ENCODE measurements at places on chromosomes 12 and 14. TPM values are rescaled to one million over a fixed set of nuclear protein-coding genes. Genes with fewer than 3 reads are reported as not detected.

- DNase-seq = no peak
Observed at GRCh38 chr12:27646149-27646548, 50.1 kb upstream of the REP15 start.

DNA sequence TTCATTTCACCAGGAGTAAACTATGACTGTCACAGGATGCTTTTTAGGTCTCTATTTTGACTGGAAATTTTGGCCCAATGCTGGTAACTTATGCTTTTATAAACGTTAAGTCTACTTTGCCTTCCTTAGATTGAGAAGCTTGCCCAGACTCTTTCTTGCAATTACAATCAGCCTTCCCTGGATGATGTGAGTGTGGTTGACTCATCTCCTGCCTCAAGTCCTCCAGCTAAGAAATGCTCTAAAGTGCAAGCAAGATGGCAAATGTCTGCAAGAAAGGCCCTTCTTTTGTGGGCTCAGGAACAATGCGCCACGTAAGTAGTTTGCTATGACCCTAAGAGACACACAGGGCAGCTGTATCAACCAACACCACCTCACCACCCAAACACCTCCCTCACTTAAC, 96.9 kb downstream of the SYNE2 start:
- DNase-seq = no peak

DNA sequence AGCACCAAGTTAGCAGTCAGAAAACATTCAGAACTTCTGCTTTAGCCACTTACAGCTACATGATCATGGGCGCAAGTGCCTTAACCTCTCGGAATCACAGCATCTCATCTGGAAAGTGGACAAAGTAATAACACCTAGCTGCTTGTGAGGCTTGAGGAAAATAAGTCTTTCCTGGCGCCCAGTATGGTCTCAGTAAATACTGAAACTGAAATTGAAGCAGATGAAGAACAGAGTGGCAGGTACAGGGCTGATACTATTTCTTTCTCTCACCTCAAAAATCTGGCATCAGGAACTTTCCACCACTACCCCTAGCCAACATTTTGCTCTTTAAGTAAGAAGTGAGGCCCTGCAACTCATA, 129.7 kb upstream of the FUT8 start:
- no peak for DNase-seq

DNA sequence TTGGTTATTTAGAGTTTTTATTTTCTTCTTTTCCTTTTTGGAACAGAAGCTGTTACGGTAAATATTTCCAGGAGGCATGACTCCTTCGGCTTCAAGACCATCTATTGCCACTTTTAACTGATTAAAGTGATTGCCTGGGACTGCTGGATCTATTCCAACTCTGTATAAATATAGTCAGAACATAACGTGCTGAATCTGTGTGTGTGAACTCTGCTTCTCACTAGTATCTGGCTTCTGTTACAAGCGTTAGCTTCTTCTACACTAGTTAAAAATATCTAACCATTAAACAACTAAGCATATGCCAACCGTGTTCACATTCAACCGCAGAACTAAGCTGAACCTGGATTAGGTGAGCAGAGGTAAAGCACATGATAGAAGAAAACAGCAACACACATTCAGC, 49.0 kb downstream of the TMTC1 start:
- DNase-seq = no peak

DNA sequence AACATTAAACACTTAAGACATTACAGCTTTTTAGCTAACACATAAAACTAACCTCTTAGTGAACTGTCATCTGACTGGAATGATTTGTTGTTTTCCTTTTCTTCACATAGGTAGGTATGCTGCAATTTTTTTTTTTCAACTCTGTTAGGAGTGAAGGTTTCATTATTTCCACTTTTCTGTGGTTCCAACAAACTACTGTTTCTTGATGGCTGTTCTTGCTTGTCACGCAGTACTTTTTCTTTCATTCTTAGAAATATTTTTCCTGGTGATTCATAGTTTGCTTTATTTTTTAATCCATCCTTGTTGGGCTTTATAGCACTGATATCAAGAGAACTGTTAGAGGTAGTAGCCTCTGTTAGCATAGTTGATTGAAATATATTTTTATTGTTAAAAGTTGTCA, 6.3 kb downstream of the MIS18BP1 start:
- DNase-seq = no peak

DNA sequence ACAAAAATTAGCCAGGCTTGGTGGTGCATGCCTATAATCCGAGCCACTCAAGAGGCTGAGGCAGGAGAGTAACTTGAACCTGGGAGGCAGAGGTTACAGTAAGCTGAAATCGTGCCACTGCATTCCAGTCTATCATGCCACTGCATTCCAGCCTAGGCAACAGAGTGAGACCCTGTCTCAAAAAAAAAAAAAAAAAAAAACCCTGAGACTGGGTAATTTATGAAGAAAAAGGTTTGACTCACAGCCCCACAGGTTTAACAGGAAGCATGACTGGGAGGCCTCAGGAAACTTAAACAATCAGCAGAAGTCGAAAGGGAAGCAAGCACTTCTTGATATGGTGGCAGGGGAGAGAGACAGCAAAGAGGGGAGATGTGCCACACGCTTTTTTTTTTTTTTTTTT, 123.2 kb downstream of the GXYLT1 start:
- DNase-seq = no peak

- DNase-seq = no peak
Observed at GRCh38 chr14:55454264-55455002, 14.0 kb upstream of the TBPL2 start.

- DNase-seq = no peak
Observed at GRCh38 chr14:50978888-50979287, 34.6 kb upstream of the PYGL start.

DNA sequence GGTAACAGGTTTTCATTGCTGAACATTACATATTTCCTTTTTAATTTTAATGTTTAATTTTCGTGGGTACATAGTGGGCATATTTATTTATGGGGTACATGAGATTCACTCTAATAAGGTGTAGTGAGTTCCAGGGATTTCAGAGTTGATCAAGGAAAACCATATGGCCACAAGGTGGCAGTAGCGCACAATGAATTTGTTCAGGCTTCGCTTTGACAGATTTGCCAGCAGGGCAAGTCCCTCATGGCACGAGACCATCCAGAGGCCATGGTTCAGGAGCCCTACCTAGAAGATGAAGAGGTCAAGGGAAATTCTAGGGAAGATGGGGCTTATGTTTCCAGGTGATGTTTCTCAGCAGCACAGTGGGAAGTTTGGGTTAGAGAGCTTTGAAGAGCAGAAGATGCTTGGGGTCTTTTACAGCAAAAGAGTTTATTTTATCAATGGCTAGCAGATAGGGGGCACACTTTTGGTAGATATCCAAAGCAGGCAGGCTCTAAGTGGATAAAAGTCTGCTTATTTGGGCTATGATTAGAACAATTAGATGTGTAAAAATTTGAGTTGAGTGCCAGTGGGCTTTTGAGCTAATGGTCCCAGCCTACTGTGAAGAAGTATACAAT, 1004.4 kb downstream of the AACS start:
- no peak for DNase-seq

GRCh38 chr14:60640859-60641741, 8.2 kb downstream of the SIX1 start:
- no peak for DNase-seq

ADGRD1 gene
- polyA plus RNA-seq = not detected

PLEKHH1 gene
- not detected for polyA plus RNA-seq

Data from naive thymus-derived CD4-positive, alpha-beta T cell (primary cell).